Smooth muscle cell of the coronary artery (primary cell): ENCODE measurements at places on chromosomes 16 and 17. TPM values are rescaled to one million over a fixed set of nuclear protein-coding genes. Genes with fewer than 3 reads are reported as not detected.

Gene NUP88
- total RNA-seq: 54.3 and 73.6 TPM in 2 replicates

Gene HNF1B
- not detected in 2 replicates for total RNA-seq

Gene SSTR5
- not detected in 2 replicates for total RNA-seq

Gene CAVIN1
- total RNA-seq: 602 and 708 TPM in 2 replicates

Gene PPL
- 0.68 and 201 TPM in 2 replicates for total RNA-seq

Gene MT1E
- 147 and 148 TPM in 2 replicates for total RNA-seq

Gene BIRC5
- 2.7 and 28.2 TPM in 2 replicates for total RNA-seq

Gene PRSS21
- 0.15 and 0.23 TPM in 2 replicates for total RNA-seq

Gene KAT8
- 26.2 and 26.8 TPM in 2 replicates for total RNA-seq

Gene CX3CL1
- 0.23 and 0.83 TPM in 2 replicates for total RNA-seq

Gene LGALS9B
- not detected in 2 replicates for total RNA-seq

Gene SSH2
- total RNA-seq: 7.4 and 10.2 TPM in 2 replicates

Gene ITGA3
- 38.4 and 269 TPM in 2 replicates for total RNA-seq

Gene CNTD1
- 0.30 TPM in 1 of 2 replicates, not detected in the other for total RNA-seq

Gene USP10
- 35.3 and 42.0 TPM in 2 replicates for total RNA-seq

Gene HAP1
- total RNA-seq: 0.08 and 0.12 TPM in 2 replicates

Gene CDH1
- total RNA-seq: 0.15 TPM in 1 of 2 replicates, not detected in the other

Gene GPR139
- not detected in 2 replicates for total RNA-seq

Gene RAB11FIP4
- total RNA-seq: 0.15 and 18.3 TPM in 2 replicates

Gene C17orf100
- total RNA-seq: under 0.01 and 0.45 TPM in 2 replicates

Gene HSF5
- total RNA-seq: not detected in 2 replicates

Gene KRTAP16-1
- not detected in 2 replicates for total RNA-seq

Gene CRHR1
- total RNA-seq: not detected in 2 replicates

Gene TMEM88
- total RNA-seq: 0.23 TPM in 2 replicates

Gene SPNS2
- total RNA-seq: 0.23 TPM in 1 of 2 replicates, not detected in the other

Gene GAS7
- 0.53 and 17.0 TPM in 2 replicates for total RNA-seq

Gene TRPV2
- total RNA-seq: 53.1 and 92.7 TPM in 2 replicates

Gene SDR42E2
- 0.08 TPM in 1 of 2 replicates, not detected in the other for total RNA-seq

Gene CCL7
- 0.70 TPM in 1 of 2 replicates, not detected in the other for total RNA-seq

Gene FAM20A
- 0.08 and 46.5 TPM in 2 replicates for total RNA-seq

Gene NPIPA2
- total RNA-seq: 0.70 TPM in 1 of 2 replicates, not detected in the other

Gene TBC1D28
- not detected in 2 replicates for total RNA-seq

Gene PRR15L
- total RNA-seq: not detected in 2 replicates

Gene OTOP3
- total RNA-seq: not detected in 2 replicates

Gene TBKBP1
- 4.6 and 5.5 TPM in 2 replicates for total RNA-seq

Gene MAZ
- total RNA-seq: 166 and 189 TPM in 2 replicates

Gene TEX14
- 0.08 TPM in 1 of 2 replicates, not detected in the other for total RNA-seq

Gene ASB16
- not detected in 2 replicates for total RNA-seq

Gene MGAT5B
- total RNA-seq: 0.08 TPM in 1 of 2 replicates, not detected in the other

Gene TM4SF5
- total RNA-seq: not detected in 2 replicates

Gene ZNF286A
- 18.4 and 46.2 TPM in 2 replicates for total RNA-seq
